ENCODE measurements at places on chromosomes 1 and 21. TPM values are rescaled to one million over a fixed set of nuclear protein-coding genes. Genes with fewer than 3 reads are reported as not detected.

GRCh38 chr1:230548357-230548756, 93.9 kb upstream of the COG2 start:
- no peaks in the 10 kb centered on the region for H3K36me3 ChIP-seq
- no peaks in the 10 kb centered on the region for H3K27me3 ChIP-seq
- H3K4me3 ChIP-seq = no peak overlapping the region
- no peak for DNase-seq

- no peaks in the 10 kb centered on the region for H3K36me3 ChIP-seq
- no peaks in the 10 kb centered on the region for H3K27me3 ChIP-seq
- DNase-seq = no peak
- no peak overlapping the region for H3K4me3 ChIP-seq
- H3K4me1 ChIP-seq = no peaks in the 10 kb centered on the region
- no peak overlapping the region for H3K27ac ChIP-seq
These were observed 60.2 kb downstream of the DAB1 start for GRCh38 chr1:57363643-57364042.

- H3K4me3 ChIP-seq = no peak overlapping the region
- no peaks in the 10 kb centered on the region for H3K27me3 ChIP-seq
- H3K27ac ChIP-seq = no peak overlapping the region
- DNase-seq = no peak
- H3K4me1 ChIP-seq = no peaks in the 10 kb centered on the region
These were observed 115.9 kb downstream of the OMA1 start for GRCh38 chr1:58430421-58431275.

DNA sequence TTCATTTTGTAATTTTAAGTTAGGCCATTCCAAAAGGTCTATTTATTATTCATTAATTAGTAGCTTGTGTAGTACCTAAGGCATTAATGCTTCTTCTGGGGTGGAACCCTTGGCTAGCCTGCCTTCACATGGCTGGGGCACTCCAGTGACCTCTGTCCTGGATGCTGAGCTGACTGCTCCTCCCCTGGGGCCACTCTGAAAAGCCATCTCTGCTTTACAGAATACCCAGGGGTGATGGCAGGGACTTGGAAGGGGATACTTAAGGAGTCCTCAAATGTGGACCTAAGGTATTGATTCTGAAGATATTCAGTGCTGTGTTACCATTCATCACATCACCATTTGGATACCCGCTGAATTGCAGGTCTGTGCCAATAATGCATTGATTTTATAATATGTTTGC, 187.8 kb upstream of the COA6 start:
- no peak overlapping the region for H3K4me3 ChIP-seq
- H3K27ac ChIP-seq = no peak overlapping the region
- H3K36me3 ChIP-seq = no peaks in the 10 kb centered on the region
- no peak for DNase-seq
- H3K4me1 ChIP-seq = no peaks in the 10 kb centered on the region

- no peak overlapping the region for H3K27ac ChIP-seq
- H3K4me3 ChIP-seq = no peak overlapping the region
- no peak for DNase-seq
- H3K36me3 ChIP-seq = no peaks in the 10 kb centered on the region
- no peaks in the 10 kb centered on the region for H3K27me3 ChIP-seq
- peaks cover 4% of the 10 kb centered on the region for H3K4me1 ChIP-seq
These were observed 460.1 kb upstream of the RUNX1 start for GRCh38 chr21:35509001-35509704.

DNA sequence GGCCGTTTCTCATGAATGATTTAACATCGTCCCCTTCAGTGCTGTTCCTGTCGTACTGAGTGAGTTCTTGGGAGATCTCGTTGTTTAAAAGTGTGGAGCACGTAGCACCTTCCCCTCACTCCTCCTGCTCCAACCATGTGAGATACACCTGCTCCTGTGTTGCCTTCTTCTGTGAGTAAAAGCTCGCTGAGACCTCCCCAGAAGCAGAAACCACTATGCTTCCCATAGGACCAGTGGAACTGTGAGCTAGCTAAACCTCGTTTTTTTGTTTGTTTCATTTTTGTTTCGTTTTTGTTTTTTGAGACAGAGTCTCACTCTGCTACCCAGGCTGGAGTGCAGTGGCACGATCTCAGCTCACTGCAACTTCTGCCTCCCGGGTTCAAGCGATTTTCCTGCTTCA, 198.6 kb downstream of the NCAM2 start:
- no peak for DNase-seq
- H3K36me3 ChIP-seq = no peaks in the 10 kb centered on the region
- H3K4me1 ChIP-seq = no peaks in the 10 kb centered on the region

DNA sequence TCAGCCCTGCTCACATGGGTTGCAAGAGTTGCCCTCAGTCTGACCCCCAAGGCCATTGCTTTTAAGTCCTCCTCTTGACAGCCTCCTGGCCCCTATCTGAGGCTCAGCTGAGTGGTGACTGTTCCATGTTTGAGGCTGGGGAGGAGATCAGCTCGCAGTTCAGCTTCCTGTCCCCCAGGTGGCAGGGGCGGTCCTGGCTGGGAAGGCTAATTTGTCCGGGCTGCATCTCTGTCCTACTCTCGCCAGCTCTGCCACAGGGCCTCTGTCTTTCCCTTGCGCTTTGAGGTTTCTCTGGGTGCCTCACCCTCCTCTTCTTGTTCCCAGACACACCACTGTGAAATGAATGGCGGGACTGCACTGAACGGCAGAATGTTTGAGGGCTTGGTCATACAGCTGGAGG, 157.3 kb downstream of the KCNJ6 start:
- H3K4me1 ChIP-seq = no peaks in the 10 kb centered on the region
- no peak overlapping the region for H3K27ac ChIP-seq
- H3K4me3 ChIP-seq = no peak overlapping the region
- no peaks in the 10 kb centered on the region for H3K27me3 ChIP-seq
- no peaks in the 10 kb centered on the region for H3K36me3 ChIP-seq

GRCh38 chr1:40582116-40582515, 50.7 kb downstream of the ZNF684 start:
- no peaks in the 10 kb centered on the region for H3K36me3 ChIP-seq
- no peak overlapping the region for H3K4me3 ChIP-seq
- no peak overlapping the region for H3K27ac ChIP-seq
- no peaks in the 10 kb centered on the region for H3K27me3 ChIP-seq
- no peaks in the 10 kb centered on the region for H3K4me1 ChIP-seq

- no peak overlapping the region for H3K27ac ChIP-seq
- H3K4me3 ChIP-seq = no peak overlapping the region
- no peaks in the 10 kb centered on the region for H3K27me3 ChIP-seq
- peaks cover 19% of the 10 kb centered on the region for H3K36me3 ChIP-seq
These were observed 126.4 kb downstream of the KIAA0319L start for GRCh38 chr1:35430762-35431161.

GRCh38 chr1:240004086-240004749, 87.5 kb upstream of the FMN2 start:
- no peak for DNase-seq
- no peak overlapping the region for H3K27ac ChIP-seq
- no peaks in the 10 kb centered on the region for H3K4me1 ChIP-seq
- peaks cover under 1% of the 10 kb centered on the region for H3K27me3 ChIP-seq

DNA sequence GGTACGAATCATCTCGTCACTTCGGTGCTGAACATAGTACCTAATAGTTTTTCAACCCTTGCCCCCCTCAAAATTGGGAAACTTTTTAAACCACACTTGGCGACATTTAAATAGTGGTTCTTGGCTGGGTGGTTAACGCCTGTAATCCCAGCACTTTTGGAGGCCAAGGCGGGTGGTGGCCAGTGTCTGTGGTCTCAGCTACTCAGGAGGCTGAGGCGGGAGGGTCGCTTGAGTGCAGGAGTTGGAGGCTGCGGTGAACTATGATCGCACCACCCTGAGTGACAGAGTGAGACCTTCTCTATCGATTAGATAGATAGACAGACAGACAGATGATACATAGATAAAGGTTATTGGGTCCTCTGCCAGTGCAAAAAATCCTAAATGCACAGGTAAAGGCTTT, 55.5 kb upstream of the RASAL2 start:
- H3K4me1 ChIP-seq = no peaks in the 10 kb centered on the region
- no peak overlapping the region for H3K4me3 ChIP-seq
- no peak overlapping the region for H3K27ac ChIP-seq
- H3K27me3 ChIP-seq = no peaks in the 10 kb centered on the region
- DNase-seq = no peak

DNA sequence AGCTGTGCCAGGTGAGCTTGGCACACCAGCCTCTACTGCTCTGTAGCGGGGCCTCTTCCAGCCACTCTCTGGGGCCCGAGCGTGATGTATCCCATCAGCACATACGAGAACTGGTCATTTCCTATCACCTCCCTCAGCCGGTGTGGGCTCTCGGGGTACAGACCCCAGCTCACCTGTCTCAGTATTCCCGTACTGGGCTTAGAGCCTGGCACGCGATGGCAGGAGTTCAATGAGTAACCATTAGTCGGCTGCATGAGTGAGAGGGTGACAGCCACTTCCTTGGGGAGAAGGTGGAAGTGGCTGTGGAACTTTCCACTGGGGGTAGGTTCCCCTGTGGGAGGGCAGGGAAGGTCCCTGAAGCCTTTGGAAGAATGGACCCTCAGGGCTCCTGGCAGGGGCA, 46.1 kb downstream of the ECE1 start:
- no peaks in the 10 kb centered on the region for H3K27me3 ChIP-seq
- H3K36me3 ChIP-seq = peaks cover 57% of the 10 kb centered on the region
- no peak overlapping the region for H3K4me3 ChIP-seq
- no peak overlapping the region for H3K27ac ChIP-seq

GRCh38 chr21:44869781-44870747, 3.4 kb downstream of the PTTG1IP start:
- peak; percentile 50 for DNase-seq
- no peak overlapping the region for H3K4me3 ChIP-seq
- peaks cover 6% of the 10 kb centered on the region for H3K36me3 ChIP-seq
- H3K27me3 ChIP-seq = no peaks in the 10 kb centered on the region

DNA sequence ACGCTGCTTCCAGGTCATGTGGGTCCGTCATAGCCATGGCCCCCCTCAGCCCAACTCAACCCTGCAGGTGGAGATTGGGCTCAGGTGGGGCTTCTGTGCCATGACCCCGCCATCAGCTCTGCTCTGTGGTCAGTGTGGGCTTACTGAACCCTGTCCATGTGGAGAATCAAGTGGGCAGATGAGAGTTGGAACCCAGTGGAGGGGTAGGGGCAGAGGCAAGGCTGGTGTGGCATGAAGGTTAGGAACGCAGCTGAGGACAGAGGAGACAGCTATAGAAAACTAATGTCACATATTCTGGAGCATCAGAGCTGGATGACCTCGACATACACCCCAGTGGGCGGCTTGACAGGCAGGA, 355.9 kb downstream of the PTPRU start:
- DNase-seq = no peak
- no peaks in the 10 kb centered on the region for H3K27me3 ChIP-seq
- no peak overlapping the region for H3K27ac ChIP-seq
- H3K4me3 ChIP-seq = no peak overlapping the region
- no peaks in the 10 kb centered on the region for H3K36me3 ChIP-seq
- H3K4me1 ChIP-seq = no peaks in the 10 kb centered on the region

DNA sequence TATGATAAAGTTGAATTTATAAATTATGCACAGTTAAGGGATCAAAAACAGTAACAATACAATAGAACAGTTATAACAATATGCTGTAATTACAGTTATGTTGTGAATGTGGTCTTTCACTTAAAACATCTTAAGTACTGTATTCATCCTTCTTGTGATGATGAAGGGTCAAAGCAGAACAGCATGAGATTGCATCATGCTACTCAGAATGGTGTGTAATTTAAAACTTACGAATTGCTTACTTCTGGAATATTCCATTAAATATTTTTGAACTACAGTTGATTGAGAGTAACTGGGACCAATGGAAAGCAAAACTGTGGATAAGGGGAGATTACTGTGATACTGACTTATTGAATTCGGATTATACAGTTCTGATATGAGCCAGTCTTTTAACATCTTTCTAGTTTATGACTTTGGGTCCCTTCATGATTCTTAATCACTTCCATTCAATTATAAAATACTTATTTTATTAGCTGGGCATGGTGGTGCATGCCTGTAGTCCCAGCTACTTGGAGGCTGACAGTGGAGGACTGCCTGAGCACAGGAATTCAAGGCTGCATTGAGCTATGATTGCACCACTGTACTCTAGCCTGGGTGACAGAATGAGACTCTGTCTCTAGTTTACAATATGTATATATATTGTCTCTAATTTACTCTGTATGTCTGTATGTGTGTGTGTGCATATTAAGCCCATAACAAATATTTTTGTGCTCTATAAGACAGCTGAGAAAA, 43.2 kb downstream of the ATP1B1 start:
- no peaks in the 10 kb centered on the region for H3K4me1 ChIP-seq
- no peak overlapping the region for H3K27ac ChIP-seq
- DNase-seq = no peak
- no peak overlapping the region for H3K4me3 ChIP-seq

GRCh38 chr1:228860911-228861831, 125.9 kb downstream of the RHOU start:
- no peaks in the 10 kb centered on the region for H3K36me3 ChIP-seq
- peaks cover 17% of the 10 kb centered on the region for H3K4me1 ChIP-seq
- no peaks in the 10 kb centered on the region for H3K27me3 ChIP-seq
- DNase-seq = no peak
- H3K4me3 ChIP-seq = no peak overlapping the region

DNA sequence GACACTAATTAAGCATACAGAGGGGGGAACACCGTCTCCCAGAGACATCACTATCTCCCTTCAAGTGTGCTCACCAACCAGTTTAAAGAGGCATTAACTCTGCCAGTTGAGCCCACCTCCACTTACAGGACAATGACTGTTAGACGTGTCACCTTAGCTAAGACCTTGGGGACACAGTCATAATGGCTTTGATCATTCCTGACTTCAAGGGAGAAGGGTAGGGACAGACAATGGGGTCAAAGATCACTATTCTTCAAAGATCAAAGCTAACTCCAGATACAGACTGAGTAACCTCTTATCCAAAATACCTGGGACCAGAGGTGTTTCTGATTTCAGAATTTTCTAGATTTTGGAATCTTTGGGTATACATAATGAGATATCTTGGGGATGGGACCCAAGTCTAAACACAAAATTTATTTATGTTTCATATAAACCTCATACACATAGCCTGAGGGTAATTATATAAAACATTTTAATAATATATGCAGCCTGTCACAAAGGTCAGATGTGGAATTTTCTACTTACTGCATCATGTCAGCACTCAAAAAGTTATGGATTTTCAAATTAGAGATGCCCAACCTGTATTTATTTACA, 246.1 kb downstream of the SLC45A1 start:
- H3K36me3 ChIP-seq = no peaks in the 10 kb centered on the region
- no peak overlapping the region for H3K27ac ChIP-seq
- no peaks in the 10 kb centered on the region for H3K4me1 ChIP-seq
- H3K4me3 ChIP-seq = no peak overlapping the region
- H3K27me3 ChIP-seq = no peaks in the 10 kb centered on the region
- no peak for DNase-seq

GRCh38 chr1:66607458-66607857, 73.5 kb downstream of the SGIP1 start:
- no peak overlapping the region for H3K4me3 ChIP-seq
- DNase-seq = no peak
- H3K36me3 ChIP-seq = no peaks in the 10 kb centered on the region
- H3K4me1 ChIP-seq = no peaks in the 10 kb centered on the region
- no peaks in the 10 kb centered on the region for H3K27me3 ChIP-seq

Gene SYT11
- polyA plus RNA-seq = 15.8 TPM

Gene ASPM
- polyA plus RNA-seq = not detected

Gene KRTAP11-1
- not detected for polyA plus RNA-seq

Gene FMO1
- polyA plus RNA-seq = not detected

Gene CLDN19
- not detected for polyA plus RNA-seq

Gene OXCT2
- polyA plus RNA-seq = not detected

Gene APOBEC4
- not detected for polyA plus RNA-seq

Gene CD164L2
- not detected for polyA plus RNA-seq

Gene NPL
- polyA plus RNA-seq = 3.5 TPM

Gene HTR6
- polyA plus RNA-seq = 1.1 TPM

Data from CD4-positive, alpha-beta memory T cell (primary cell).